ENCODE measurements at places on chromosomes 11 and 22. TPM values are rescaled to one million over a fixed set of nuclear protein-coding genes. Genes with fewer than 3 reads are reported as not detected.

The GRAP2 gene
- total RNA-seq: 0.12 TPM

The APIP gene
- total RNA-seq: 32.4 TPM

The TRIM48 gene
- not detected for total RNA-seq

The MRPL48 gene
- 36.8 TPM for total RNA-seq

The E2F8 gene
- 0.88 TPM for total RNA-seq

DNA sequence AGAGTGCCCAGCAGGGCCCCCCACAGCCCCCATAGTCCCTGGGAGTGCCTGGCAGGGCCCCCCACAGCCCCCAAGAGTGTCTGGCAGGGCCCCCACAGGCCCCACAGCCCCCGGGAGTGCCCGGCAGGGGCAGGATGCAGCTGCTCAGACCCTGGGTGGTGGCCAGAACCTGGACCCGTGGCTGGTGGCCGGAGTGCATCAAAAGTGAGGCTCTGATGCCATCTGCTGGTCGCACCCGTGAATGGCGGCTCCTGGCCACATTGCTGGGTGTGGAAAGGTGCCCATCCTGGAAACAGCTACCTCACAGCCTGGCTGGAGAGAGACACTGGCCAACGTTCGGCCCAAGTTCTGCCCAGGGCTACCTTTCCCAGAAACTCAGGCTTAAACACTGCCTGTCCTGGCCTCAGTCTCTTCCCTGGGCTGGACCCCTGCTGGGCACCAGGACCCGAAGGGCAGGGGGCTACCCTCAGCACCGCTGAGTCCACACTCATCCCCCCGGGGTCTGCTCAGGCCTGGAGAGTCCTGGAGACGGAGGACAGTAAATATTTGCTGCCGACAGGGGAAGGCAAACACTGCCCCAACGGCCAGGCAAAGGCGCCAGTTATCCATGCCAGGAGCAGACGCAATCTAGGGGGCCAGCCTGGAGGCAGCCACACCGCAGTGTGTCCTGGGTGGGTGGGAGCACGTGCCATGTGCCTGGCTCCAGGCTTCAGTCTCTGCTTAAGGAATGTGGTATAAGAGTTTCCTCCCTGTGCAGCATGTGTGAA lies 4.4 kb downstream of the INS start:
- peak; percentile 71 for DNase-seq

DNA sequence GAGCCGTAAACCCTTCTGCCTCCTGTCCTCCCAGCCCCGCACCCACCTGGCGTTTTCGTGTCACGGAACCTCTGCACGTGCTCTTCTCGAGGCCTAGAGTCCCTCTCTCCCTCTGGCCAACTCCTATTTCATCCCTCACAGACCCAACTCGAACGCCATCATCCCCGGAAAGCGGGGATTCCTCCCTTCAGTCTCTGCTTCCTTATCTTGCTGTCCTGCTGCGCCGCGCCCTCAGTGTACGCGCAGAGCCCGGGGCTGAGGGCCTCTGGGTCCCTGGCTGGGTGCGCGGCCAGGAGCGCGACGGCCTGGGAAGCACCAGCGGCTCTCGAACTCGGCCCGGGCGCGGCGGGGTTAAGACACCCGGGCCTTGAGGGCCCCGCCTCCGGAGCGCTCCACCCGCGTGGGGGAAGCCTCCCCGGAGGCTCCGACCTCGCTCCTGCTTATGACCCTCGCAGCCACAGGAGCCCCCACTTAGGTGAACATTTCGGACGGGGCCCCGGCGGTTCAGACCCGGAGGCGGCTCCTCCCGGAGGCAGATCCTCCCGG lies 398 bp upstream of the ATG16L2 start:
- peak; percentile 84 for DNase-seq

- DNase-seq: no peak
Observed at GRCh38 chr11:33893711-33894397, 2.0 kb upstream of the LMO2 start.

- no peak for DNase-seq
Observed at GRCh38 chr22:47197773-47198500, 435.5 kb downstream of the TBC1D22A start.

DNA sequence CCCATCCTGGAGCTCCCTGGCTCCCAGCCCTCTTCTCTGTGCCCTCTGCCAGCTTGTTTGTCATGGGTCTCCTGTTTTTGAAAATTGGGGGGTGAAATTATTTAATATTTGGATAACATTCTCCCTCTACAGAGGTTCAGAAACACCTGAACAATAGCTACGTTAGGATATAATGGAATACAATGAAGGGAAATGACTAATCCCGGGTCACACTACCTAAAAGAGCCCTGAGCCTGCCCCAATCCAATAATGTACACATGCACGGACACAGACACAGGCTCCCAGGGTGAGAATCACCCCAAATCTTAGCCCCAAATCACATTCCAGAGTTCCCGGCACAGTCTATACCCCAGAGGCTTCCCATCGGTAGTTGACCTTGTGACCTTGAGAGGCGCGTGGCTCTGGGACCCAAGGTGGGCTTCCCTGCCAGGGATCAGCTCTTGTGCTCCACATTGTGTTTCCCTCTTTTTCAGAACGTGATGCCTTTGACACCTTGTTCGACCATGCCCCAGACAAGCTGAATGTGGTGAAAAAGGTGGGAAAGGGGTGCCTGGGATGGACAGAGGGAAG lies 135.5 kb downstream of the PARVA start:
- DNase-seq: no peak

DNA sequence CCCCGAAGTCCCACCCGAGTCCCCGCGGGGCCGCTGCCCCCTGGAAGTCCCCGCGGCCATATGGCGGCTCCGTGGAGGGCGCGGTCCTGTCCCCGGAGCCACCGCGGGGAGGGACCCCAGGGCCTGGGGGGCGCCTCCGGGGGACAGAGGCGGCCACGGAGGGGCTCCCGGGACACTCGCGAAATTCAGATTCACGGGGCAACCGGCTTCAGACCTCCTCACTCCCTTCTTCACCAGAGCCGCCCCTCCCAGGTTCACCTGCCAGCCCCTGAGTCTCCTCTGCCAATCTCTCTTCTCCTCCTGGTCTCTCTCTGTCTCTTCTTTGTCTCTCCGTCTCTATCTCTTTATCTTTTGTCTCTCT lies 28.2 kb upstream of the TOLLIP start:
- no peak for DNase-seq

DNA sequence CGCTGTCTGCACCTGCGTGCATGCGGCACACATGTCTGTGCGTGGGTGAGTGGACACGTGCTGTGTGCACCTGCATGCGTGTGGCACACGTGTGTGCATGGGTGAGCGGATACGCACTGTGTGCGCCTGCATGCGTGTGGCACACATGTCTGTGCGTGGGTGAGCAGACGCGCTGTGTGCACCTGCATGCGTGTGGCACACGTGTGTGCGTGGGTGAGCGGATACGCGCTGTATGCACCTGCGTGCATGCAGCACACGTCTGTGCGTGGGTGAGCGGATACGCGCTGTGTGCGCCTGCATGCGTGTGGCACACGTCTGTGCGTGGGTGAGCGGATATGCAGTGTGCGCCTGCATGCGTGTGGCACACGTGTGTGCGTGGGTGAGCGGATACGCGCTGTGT lies 27.1 kb upstream of the ACR start:
- no peak for DNase-seq

DNA sequence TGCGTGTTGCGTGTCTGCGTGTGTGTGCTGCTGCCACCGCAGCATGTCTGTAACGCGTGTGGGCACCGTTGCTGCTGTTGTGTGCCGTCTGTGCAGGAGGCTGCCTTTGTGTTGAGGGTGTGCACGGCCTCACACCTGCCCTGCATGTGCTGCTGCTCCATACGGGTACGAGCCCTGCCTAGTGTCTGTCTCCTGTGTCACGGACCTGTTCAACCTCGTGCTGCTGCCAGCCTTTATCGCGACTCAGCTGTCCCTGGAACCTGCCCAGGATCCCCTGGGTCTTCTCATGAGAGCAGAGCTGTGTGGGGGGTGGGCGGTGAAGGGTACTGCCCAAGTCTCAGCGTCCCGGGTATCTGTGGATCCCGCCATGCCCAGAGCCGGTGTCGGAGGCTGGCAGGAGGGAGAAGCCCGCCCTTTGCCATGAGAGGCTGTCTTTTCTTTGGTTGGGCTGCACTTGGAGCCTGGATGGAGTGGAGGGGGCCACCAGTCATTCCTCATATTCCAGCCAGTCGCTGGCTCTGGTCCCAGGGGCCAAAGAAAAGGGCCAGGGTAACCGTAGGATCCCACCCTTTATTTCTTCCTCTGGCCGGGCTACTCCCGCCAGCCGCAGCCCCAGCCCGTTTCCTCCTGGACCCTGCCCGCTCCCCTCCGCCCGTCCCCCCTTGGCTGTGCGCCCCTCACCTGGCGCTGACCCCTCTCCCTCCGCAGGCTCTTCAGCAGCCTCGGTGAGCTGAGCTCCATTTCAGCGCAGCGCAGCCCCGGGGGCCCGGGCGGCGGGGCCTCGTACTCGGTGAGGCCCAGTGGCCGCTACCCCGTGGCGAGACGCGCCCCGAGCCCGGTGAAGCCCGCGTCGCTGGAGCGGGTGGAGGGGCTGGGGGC lies 7.8 kb upstream of the ACR start:
- no peak for DNase-seq

DNA sequence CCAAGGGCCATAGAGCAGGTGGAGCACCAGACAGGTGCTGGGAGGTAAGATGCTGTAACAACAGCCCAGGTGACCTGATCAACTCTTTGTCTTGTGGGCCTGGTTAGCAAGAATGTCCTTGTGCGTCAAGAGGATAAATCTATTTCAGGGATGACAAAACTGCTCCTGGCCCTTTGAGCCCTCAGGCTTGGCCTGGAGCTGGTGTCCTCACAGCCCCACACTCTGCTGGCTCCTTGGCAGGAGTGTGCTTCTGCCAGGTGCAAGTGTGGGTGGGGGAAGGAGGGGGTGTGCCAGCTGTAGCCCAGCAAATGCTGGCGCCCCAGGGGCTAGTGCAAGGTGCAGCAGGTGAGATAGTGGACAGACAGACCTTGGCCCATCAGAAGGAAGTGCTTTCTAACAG lies 19.5 kb downstream of the AMPD3 start:
- DNase-seq: no peak

- peak; percentile 29 for DNase-seq
Observed at GRCh38 chr11:113874581-113875233, 665 bp downstream of the USP28 start.

DNA sequence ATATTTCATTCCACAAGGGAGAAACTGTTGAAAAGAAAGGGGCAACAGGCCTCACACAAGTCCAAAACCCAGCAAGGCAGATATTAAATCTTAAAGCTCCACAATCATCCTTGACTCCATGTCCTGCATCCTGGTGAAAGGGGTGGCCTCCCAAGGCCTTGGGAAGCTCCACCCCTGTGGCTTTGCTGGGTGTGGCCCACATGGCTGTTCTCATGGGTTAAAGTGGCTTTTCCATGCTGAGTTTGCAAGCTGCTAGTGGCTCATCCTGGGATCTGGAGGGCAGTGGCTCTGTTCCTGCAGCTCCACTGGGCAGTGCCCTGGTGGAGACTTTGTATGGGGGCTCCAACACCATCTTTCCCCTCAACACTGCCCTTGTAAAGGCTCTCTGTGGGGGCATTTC lies 106.4 kb downstream of the CTNND1 start:
- no peak for DNase-seq

DNA sequence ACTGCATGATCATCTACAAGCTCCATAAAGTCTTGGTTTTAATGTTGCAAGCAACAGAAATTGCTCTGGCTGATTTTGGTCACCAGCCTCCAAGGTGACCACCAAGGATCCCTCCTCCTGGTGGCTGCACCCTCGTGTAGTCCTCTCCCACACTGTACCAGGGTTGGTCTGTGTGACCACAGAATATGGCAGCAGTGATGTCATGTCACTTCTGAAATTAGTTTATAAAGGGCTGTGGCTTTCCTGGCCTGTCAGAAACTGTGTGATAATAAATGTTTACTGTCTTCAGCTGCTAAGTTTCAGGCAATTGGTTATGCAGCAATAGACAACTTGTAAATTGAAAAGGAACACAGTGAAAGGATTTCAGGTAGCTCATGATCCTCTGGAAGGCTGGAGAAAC lies 5.3 kb upstream of the PRDM11 start:
- no peak for DNase-seq

GRCh38 chr11:128644576-128644975 lies 49.3 kb upstream of the FLI1 start:
- DNase-seq: no peak

- no peak for DNase-seq
Observed at GRCh38 chr22:36100134-36100824, 60.3 kb downstream of the APOL3 start.

Data from MCF 10A (cell line).